Testis (tissue), 5 donors: ENCODE measurements at places on chromosomes 3 and 15.

GRCh38 chr3:56694867-56695683 lies 12.0 kb upstream of the TASOR start:
- DNase-seq = no peak

DNA sequence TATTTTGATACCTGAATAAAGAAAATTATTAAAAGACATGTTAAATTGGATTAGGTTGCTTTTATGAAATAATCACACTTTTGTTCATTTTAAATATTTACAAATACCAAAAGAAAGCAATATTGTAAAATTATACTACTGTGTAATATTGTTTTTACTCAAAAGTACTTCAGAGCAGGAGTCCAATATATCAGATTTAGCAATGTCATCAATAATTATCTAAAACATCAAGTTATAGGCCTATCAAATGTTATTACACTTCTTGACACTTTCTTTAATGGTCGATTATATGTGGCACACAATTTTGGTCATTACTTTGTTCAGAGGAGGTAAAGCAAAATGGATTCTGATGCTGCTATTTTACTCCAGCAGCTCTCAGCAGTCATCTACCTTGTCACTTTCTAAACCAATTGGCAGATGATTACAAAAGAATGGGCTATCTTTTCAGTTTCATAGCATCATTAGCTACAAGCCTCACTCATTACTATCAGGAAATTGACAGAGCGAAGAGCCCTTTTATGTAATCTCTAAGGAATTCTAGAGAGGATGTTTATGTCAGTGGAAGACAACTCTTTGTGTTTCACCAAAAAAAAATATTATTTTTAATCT lies 318.6 kb downstream of the PLOD2 start:
- DNase-seq = no peak

DNA sequence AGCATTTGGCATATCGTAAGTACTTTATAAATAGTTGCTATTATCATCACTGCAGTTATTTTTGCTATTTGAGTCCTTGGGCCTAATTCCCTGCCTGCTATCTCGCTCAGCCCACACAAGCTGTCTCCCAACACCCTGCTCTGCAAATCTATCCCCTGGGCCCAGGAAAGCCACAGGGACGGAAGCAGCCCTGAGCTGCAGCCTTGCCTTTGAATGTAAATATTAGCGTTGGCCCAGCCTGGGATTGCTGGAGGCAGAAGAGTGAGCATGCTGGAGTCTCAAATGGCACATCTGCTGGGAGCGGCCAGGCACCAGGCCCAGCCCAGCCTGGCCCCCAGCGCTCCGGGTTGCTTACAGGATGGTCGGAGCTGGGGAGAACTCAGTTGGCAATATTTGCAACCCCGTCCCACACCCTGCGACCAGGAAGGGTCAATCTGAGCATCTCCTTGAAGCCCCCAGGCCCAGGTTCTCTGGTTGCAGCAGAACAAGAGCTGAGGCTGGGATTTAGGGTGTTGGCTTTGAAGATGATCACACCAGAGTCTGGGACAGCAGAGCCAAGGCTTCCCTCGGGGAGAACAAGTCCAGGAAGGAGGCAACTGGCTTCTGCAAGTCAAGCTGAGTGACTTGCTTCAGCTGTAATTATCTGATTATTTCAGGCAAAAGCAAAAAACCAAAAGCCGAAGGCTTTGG lies 529.6 kb downstream of the SHQ1 start:
- peak; percentile 78 for DNase-seq

DNA sequence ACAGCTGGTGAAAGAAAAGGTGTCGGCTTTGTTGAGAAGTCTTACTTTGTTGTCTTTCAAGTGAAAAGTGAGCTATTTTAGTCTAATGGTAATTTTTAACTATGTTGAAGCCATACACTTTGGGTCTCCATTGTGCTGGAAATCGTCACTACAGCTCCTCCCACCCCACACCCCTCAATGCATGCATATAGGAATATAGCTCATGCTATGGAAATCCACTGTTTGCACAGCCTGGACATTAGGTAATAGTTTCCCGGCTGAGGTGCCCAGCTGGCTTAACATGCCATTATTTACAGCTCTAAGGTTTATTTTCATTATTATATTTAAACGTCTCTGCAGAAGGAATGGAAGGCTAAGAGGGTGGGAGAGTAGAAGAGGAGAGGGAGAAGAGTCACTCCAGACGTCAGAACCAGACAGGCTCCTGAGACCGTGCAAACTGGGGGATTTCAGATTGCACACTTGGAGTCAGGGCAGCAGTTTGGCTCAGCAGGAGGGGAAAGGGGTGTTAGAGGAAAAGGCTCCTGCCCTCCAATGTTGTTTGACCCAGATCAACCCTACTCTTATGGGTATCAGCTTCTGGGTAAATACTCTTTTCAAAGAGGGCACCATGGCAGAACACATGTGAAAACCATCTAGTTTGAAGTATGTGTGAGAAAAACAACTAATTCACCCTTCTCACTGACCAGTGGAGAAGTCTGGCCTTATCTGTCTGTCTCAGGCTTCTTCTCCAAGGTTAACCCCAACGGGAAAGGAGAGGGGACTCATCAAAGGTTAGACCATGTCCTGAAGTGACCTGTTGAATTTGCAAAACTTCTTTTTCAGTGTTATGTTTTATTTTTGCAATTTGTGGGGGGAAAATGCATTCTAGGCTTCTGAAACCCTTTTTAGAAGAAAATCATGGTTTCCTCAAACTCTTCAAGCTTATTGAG lies 218.7 kb upstream of the CTDSPL start:
- no peak for DNase-seq

- DNase-seq = no peak
Measured at GRCh38 chr3:59572106-59572505, 522.3 kb upstream of the CFAP20DC start.
